ENCODE measurements at places on chromosomes 13 and 19. TPM values are rescaled to one million over a fixed set of nuclear protein-coding genes. Genes with fewer than 3 reads are reported as not detected.

Gene C19orf44
- 0.94 TPM for polyA plus RNA-seq

Gene ZNF135
- polyA plus RNA-seq, result 0.31 TPM

Gene SKA3
- 0.32 TPM for polyA plus RNA-seq

Gene ZNF880
- 2.6 TPM for polyA plus RNA-seq

Gene MEX3D
- polyA plus RNA-seq, result 4.4 TPM

Gene LMTK3
- polyA plus RNA-seq, result 0.08 TPM

Gene SYNGR4
- polyA plus RNA-seq, result 0.09 TPM

Gene ACP7
- polyA plus RNA-seq, result not detected

Gene CASP14
- not detected for polyA plus RNA-seq

Gene KLK15
- not detected for polyA plus RNA-seq

Gene LILRA1
- 1.1 TPM for polyA plus RNA-seq

Gene GAS6
- 30.2 TPM for polyA plus RNA-seq

Gene PHLDB3
- 10.7 TPM for polyA plus RNA-seq

Gene KLF2
- polyA plus RNA-seq, result 3.9 TPM

Gene TMEM150B
- polyA plus RNA-seq, result 1.8 TPM

Measured in liver (tissue), 10 donors.